ENCODE measurements at places on chromosomes 7 and 10. TPM values are rescaled to one million over a fixed set of nuclear protein-coding genes. Genes with fewer than 3 reads are reported as not detected.
A peak's percentile ranks its signal among the peaks of the same experiment; 100 is the strongest.

Gene PNLIPRP2
- total RNA-seq = not detected

Gene UCMA
- total RNA-seq = not detected

DNA sequence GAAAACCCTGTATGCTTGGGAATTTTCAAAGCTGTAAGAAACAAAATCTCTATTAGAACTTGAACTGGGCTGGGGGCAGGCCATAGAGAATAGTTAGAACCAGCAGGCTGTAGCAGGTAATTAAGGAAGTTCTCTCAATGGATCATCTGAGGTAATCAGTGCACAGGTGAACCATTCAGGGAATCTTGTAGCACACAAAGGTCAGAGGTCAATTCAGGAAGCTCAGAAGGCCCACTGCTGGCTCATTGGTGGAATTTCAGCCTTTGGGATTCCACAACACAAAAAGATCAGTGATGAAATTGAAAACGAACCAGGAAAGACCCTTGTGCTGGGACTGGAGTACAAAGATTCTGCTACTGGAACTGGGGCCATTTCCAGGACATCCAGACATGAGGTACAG is 82.0 kb downstream of the TMEM168 start:
- DNase-seq = no peak

Gene CCL24
- not detected for total RNA-seq

DNA sequence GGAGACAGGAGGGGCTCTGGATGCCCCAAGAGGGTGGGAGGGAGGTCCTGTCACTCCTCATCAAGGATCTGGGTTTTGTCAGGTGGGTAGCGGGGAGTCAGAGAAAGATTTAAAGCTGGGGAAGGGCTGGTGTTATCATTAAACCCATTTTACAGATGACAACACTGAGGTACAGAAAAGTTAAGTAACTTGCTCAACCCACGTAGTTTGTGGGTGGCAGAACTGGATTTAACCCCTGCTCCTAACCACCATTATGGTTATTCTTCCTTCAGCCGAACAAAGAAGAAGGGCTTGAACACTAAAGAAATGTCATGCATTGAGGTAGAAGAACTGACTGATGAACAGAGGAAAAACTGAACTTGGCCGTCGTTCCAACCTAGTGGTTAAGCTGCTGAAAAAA is 24.9 kb upstream of the PRKAG2 start:
- DNase-seq = no peak

GRCh38 chr7:17105701-17106100 is 192.8 kb upstream of the AHR start:
- DNase-seq = no peak

DNA sequence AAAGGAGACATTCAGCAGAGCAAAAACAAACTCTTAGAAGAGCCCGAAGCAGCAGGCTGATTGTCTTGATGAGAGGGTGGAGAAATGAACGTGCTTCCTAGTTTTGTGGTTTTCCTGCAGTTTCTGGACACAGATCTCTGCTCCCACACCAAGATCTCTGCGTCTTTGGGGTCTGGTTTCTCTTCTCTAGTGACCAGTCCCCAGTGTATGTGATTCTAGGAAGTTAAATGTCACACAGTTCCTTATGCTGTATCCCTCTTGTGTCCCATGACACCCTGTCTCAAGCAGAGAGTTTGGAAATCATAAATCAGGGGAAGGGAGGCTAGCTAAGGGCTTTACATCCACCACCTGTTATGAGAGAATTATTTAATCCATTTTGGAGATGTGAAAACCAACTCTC is 55.4 kb upstream of the KLF14 start:
- DNase-seq = no peak

Gene ERVW-1
- total RNA-seq = not detected

- no peak for DNase-seq
Observed at GRCh38 chr10:78914502-78915189, 154.1 kb upstream of the ZMIZ1 start.

DNA sequence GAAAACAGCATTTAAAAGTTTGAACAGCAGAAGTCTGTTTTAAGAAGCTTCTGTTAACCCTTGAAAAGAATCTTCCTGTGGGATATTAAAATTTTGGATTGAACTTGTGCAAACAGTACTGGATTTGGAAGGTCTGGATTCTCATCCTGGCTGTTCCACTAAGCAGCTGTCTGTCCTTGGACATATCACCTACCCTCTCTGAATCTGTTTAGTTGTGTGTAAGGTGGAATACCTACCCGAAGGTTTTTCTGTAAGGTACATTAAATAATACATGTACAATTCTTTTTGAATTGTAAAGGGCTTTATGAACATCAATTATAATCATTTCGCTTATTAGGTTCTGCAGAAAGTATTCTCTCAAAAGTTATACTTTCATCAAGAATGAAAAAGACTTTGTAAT is 2.2 kb downstream of the PDCD4 start:
- no peak for DNase-seq

- DNase-seq = no peak
Observed at GRCh38 chr10:129959544-129960480, 4.3 kb downstream of the EBF3 start.

DNA sequence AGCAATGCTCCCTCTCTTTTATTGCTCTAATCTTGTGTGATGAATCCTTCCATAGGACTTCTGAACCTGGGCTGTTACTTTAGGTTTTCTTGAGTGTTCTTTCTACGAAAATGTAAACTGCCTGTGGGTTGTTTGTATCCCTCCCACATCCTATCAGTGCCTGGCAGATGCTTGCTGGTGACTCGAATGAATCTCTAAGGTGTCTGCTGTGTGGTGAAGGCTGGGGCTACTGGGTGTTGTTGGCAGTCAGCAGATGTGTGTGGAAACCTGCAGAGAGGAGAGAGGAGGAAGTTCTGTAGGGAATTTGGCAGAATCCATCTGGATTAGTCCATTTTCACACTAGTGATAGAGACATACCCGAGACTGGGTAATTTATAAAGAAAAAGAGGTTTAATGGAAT is 639.4 kb downstream of the CALN1 start:
- no peak for DNase-seq

DNA sequence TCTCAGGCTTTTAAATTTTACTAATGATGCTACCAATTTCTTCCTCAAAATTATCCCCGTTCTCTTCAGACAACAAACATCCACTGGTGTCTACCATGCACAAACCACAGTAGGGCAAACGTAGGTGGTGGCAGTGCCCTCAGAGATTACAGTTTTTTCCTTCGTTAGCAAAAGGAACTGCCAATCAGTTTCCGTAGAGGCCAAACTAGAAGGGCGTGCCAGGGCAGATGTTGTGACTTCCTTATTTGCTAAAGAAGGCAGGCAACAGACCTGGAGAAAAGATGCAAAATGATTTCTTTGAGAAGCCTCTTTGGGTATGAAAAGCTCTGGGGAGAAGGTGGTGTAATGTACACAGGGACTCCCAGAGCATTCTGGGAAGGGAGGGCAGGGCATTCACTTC is 7.6 kb upstream of the FAM180A start:
- DNase-seq = no peak

GRCh38 chr10:66218981-66219587 is 706.8 kb upstream of the LRRTM3 start:
- DNase-seq = no peak

GRCh38 chr7:74002474-74003017 is 25.4 kb upstream of the ELN start:
- DNase-seq = peak; percentile 82

Gene SEMA3C
- 41.9 TPM for total RNA-seq
